ENCODE measurements at places on chromosomes 4 and X. TPM values are rescaled to one million over a fixed set of nuclear protein-coding genes. Genes with fewer than 3 reads are reported as not detected.

- DNase-seq: no peak
These were observed 2.8 kb upstream of the CPLX1 start for GRCh38 chr4:828641-829271.

Gene CLDN22
- not detected for total RNA-seq

- DNase-seq: peak; percentile 32
These were observed 356.1 kb downstream of the HNRNPD start for GRCh38 chr4:82017680-82018079.

DNA sequence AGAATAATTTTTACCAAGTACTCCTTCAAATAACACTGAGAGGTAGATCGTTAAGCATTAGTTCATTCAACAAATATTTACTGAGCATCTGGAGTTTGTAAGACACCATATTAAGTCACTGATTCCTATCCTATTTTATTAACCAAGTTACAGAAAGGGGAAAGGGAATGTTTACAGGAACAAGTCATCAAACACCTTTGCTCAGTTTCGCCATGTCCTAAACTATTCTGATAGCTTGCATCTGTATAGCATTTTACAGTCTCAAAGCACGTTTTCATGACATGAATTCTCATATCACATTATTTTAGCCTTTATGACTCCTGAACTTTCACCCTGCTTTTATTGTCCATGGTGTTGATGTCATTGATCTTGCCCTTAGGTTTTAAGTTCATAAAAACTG, 89.2 kb downstream of the AREG start:
- DNase-seq: no peak

GRCh38 chr4:118923891-118924290, 35.2 kb downstream of the SYNPO2 start:
- no peak for DNase-seq

GRCh38 chrX:41921492-41922430, 1.6 kb downstream of the CASK start:
- DNase-seq: peak; percentile 37

All from IMR-90 (cell line).